ENCODE measurements at places on chromosomes 12 and 14.

DNA sequence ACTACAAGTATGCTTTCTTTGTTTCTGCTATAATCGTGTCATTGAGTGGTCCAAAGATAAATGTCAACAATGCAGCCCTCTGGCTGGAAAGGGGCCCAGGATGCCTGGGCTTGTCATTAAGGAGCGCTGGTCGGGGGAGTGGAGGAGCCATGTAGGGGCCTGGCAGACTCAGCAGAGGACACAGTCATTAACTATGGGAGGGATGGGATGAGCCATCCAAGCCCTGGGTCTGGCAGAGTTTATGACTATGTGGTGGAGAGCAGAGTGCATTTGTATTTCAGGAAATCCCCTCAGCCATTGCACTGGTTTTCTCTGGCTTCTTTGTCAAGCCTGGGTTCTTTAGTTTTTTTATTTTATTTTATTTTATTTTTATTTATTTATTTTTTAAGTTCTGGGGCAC lies 243.1 kb downstream of the C12orf75 start:
- no peak for DNase-seq

DNA sequence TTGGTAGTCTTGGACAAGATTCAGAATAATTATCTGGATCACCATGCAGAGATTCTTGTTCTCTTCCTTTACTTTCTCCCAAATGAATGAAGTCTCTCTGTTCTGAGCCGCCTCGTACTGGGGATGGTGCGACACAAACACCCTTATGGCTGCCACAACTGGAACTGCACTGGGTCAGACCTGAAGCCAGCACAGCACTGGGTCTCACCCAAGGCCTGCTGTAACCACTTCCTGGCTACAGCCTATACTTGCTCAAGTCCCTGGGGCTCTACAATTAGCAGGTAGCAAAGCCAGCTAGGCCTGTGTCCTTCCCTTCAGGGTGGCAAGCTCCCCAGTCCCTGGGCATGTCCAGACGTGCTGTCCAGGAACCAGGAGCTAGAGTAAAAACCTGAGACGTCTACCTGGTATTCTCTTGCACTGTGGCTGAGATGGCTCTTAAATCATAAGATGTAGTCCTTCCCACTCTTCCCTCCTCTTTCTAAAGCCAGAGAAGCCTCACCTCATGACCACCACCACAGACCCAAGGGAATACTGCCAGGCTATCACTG lies 27.6 kb downstream of the IFNG start:
- no peak for DNase-seq

DNA sequence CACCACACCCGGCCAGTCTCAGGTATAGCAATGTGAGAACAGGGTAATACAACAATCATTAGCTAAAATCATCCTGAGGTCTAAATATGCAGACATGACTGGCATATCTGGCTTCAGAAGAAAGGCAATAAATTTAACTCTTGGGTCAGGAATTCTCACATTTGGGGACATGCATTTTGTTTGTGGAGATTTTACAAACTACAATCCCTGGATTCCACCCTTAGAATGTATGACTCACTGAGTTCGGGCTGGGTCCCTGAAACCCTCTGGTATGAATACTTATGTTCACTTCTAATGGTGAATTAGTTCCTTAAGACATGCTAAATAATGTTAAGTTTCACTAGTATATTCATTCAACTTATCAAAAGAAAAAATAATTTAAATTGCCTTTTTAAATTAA lies 98.9 kb upstream of the HMGA2 start:
- no peak for DNase-seq

DNA sequence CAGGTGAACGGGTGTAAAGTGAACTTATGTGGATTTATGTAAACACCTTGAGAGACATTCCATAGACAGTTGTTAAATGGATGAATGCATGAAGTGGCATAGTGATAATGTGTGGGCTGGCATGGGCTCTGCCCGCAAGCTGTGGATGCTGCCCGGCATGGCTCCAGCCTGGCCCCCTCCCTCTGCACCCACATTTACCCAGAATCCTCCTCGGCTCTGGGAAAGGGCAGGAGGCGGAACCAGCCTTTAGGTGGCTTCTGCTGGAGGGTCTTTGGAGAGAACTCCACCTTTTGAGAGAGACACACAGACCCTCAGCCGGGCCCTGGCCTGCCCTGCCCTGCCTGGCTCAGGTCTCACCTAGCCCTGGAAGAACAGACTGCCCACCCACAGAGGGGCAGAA lies 18.7 kb downstream of the RASAL1 start:
- no peak for DNase-seq

DNA sequence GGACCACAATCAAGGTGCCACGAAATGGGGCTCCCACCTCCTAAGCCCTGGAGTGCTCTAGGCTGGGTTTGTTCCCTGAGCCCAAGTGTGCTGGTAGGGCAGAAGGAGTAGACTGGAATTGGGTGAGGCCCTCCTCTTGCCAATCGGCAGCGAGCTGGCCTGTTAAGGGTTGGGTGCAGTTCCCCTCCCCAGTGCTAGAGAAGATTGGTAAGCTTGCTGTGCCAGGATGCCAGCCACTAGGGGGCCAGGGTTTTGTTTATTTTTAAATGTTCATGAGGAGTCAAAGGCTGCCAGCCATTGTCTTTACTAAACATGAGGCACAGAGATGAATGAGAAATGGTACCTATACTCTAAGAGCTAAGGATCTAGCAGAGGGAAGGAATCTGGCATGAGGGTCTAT lies 79.7 kb downstream of the SPTB start:
- peak; percentile 8 for DNase-seq

DNA sequence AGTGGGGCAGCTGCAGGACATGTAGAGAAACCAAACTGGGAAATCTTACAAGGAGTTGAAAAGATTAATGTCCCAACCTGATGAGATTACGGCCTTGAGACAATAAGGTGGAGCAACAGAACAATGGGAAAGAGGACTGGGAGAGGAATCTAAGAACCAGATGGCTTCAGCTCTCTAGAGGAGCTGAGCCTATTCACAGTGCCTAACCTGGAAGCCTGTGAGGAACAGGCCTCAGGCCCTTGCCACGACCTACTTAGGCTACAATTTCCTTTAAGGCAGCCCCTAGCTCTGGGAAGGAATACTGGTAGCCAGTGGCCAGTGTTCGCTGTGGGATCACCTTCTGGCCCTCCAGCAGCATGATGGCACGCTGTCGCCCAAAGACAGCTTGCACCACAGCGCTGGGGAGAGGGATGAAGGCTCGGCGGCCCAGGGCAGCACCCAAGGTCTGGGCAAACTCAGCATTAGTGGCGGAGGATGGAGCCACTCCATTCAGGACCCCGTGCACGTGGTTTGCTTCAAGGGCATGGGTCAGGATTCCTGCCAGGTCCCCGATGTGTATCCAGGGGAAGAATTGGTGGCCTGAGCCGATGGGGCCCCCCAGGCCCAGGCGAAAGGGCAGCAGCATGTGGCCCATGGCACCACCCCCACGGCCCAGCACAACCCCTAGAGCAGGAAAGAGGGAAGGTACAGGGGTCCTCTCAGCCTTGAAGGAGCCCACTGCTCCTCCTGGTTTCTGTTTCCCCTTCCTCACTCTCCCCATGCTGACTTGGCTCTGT lies 2.6 kb downstream of the SDR39U1 start:
- no peak for DNase-seq

GRCh38 chr12:75870878-75871277 lies 160.7 kb downstream of the PHLDA1 start:
- no peak for DNase-seq

DNA sequence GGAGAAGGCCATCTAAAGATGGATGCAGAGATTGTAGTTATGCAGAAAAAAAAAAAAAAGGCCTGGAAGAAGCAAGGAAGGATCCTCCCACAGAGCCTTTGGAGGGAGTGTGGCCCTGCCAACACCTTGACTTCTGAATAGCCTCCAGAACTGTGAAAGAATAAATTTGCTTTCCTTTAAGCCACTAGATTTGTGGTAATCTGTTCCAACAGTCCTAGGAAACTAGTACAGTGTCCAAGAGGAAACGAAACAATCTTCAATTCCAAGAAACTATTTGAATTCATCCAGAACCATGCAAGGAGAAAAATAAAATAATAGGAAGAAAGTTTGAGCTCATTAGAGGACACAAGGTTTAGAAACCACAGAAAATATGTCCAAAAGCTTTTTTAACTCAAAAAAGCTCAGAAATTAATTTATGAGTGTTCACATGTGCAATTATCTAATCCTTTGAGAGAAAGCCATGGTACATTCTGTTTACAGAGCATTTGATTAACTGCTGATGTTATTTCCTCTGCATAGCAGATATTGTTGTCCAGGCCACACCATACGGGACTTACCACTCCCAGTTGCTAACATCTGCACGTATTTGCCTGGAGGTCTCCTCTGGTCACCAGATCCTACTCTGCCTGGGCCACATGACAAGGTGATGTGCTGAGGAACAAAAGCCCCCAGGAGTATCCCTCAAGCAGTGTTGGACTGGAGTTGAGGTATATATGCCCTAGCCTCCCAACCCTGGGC lies 30.0 kb upstream of the STAB2 start:
- no peak for DNase-seq

DNA sequence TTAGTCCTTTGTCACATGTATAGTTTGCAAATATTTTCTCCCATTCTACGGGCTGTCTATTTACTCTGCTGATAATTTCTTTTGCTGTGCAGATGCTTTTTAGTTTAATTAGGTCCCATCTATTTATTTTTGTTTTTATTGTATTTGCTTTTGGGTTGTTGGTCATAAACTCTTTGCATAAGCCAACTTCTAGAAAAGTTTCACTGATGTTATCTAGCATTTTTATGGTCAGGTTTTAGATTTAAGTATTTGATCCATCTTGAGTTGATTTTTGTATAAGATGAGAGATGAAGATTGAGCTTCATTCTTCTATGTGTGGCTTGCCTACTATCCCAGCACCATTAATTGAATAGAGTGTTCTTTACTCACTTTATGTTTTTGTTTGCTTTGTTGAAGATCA lies 1008.4 kb upstream of the ATXN7L3B start:
- no peak for DNase-seq

DNA sequence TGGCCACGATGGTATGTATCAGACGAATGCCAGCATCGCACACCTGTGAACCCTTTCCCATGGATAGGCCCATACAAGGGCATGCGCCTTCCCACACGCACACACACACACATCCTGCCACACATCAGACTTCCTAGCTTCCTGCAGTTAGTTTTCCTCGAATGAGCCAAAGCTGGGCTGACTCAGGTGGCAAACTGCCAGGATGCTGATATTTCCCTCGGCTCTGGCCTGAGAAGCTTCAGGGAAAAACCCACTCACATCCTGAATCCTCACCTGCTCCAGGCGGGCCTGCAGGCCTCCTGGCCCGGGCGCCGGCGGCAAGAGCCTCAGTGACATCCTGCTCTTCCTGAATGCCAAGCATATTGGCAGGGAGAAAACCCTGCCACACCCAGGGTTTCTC lies 22.4 kb downstream of the CALM1 start:
- DNase-seq = no peak

DNA sequence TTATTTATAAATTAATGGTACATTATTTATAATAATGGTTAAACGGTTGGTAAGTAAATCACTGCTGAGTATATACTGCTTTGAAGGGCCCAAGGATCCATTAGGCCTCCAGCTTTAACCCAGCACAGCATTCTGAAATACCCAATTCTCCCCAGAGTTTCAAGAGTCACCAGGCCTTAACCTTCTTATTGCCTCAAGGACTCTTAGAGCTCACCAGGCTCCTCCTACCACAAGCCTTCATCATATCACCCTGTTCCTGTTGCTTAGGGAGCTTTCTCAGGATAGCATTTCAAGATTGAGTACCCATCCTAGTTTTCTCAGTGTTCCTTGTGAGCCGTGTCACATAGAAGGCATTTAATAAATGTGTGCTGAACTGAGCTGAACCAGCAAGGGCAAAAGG lies 242.5 kb downstream of the FBXL14 start:
- DNase-seq = no peak

All from MM.1S (cell line).